ENCODE measurements at places on chromosomes 7 and 10.

GRCh38 chr7:143485500-143485899 lies 7.8 kb downstream of the TAS2R41 start:
- DNase-seq: peak; percentile 75

GRCh38 chr7:149245744-149246143 lies 6.3 kb downstream of the ZNF212 start:
- no peak for DNase-seq

- DNase-seq: no peak
These were observed 12.0 kb upstream of the RNF32 start for GRCh38 chr7:156628562-156628961.

- DNase-seq: no peak
These were observed 47.7 kb upstream of the TRIL start for GRCh38 chr7:29005829-29006228.

GRCh38 chr7:6165521-6166320 lies 106.7 kb downstream of the CYTH3 start:
- DNase-seq: no peak

- no peak for DNase-seq
These were observed 69.1 kb downstream of the FAM185A start for GRCh38 chr7:102817616-102818573.

- DNase-seq: no peak
These were observed 63.3 kb downstream of the SND1 start for GRCh38 chr7:127715272-127715671.

DNA sequence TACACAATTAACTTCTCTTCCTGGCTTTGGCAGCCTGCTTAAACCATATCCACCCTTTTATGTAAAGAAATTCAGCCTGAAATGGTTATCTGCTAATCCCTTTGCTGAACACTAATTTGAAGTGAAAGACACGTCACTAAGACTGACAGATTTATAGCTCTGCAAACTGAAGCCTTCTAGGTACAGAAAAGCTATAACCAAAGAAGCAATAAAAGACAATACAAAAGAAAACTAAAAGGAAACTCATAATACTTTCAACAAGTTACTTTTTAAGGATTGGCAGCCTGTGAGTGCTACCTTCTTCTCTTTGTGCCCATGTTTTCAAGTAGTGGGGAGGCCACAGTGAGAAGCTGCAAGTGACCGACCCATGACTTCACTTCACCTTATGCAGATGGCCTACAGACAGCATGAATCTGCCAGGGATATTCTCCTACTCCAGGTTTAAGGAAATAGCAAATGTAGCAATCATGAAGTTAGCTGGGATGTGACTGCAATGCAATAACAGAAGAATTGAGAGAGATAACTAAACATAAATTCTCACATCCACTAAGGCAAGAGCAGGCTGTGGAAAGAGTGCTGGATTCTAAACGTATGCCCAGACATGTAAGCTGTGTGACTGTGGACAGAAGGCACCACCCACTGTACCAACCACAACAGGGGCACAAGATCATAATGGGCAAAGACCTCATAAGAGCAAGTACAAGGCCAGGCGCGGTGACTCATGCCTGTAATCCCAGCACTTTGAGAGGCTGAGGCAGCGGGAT lies 10.7 kb upstream of the SPOCK2 start:
- DNase-seq: no peak
